ENCODE measurements at places on chromosomes 5 and 9. TPM values are rescaled to one million over a fixed set of nuclear protein-coding genes. Genes with fewer than 3 reads are reported as not detected.

The OCLN gene
- 9.7 TPM for total RNA-seq

The PKN3 gene
- 20.6 TPM for total RNA-seq

The RXRA gene
- total RNA-seq, result 36.5 TPM

The NRG2 gene
- 1.3 TPM for total RNA-seq

The CCDC69 gene
- total RNA-seq, result 1.0 TPM

The RNF180 gene
- 0.29 TPM for total RNA-seq

The ST8SIA4 gene
- 0.22 TPM for total RNA-seq

The HRCT1 gene
- total RNA-seq, result not detected
